GM04504 (cell line): ENCODE measurements at places on chromosomes 3 and 15.

GRCh38 chr3:119677641-119677934 lies 382 bp upstream of the COX17 start:
- DNase-seq = no peak

DNA sequence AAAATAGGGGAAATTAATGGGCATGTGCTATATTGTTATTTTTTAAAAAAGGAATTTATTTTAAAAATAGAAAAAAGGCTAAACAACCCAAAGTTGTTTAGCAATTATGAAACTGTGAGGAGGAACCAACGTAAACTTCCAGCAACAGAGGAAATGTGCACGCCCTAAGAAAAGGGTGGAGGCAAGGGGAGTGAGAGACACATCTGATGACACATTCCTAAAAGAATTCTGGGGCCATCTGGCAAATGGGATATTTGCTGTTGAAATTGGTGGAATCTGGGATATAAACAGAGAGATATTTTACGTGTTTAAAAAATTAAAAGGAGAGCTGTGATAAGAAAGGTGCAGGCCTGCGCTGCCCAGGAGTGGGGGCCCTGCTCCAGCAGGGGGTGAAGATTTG lies 50.8 kb upstream of the MUC13 start:
- peak; percentile 73 for DNase-seq

- DNase-seq = no peak
Observed at GRCh38 chr3:106208967-106209366, 340.2 kb upstream of the CBLB start.

- DNase-seq = no peak
Observed at GRCh38 chr3:54356261-54357045, 234.1 kb downstream of the CACNA2D3 start.

- DNase-seq = no peak
Observed at GRCh38 chr3:129658110-129658843, 51.8 kb upstream of the PLXND1 start.

DNA sequence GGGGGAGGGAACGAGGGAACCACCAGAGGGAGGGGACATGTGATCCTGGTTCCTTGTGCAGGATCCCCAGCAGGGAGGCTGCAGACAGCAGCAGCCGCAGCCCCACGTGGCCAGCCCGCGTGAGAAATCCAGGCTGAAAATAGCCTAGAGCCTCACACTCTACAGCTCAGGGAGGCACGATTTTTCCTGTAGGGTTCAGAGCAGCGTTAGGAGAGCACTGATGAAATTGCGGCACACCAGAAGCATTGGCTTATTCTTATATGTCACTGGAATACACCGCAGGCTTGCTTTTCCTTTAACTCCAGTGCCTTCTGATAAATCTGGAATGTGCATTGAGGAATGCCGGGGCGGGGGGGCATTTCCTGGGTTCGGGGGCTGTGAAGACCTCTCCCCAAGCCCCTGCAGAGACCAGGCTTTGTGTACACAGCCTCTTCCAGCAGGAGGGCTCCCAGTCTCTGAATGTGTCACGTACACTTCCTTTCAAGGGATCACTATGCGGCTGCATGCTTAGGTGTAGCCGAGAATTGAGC lies 193.0 kb downstream of the ATP10A start:
- peak; percentile 52 for DNase-seq

- DNase-seq = no peak
Observed at GRCh38 chr15:59317211-59317610, 55.5 kb downstream of the MYO1E start.

- peak; percentile 8 for DNase-seq
Observed at GRCh38 chr3:22399566-22399965, 648.6 kb upstream of the ZNF385D start.

- DNase-seq = no peak
Observed at GRCh38 chr3:180142472-180142871, 105.7 kb upstream of the PEX5L start.

DNA sequence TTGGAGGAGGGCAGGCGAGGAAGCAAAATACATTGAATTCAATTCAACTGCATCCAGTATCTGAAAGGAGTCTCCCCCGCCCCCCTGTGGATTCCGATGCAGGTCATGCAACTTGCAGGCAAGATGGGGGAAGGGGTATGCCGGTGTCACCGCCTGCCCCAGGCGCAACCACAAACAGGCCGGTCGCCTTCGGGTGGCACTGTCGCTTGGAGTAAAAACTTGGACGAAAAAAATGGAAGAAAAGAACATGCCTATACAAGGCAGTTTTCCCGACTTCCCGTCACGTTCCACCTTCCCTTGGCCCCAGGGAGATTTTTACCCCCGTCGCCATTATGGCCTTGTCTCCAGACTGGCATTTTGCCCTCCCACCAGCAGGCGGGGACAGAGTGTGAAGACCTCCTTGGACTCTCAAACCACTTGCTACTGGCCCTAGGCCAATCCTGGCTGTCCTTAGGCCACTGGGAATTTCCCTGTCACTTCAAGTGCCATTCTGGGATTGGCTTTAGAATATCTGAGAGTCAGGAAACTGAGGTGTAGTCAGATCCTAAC lies 1.6 kb upstream of the NTRK3 start:
- no peak for DNase-seq

- DNase-seq = no peak
Observed at GRCh38 chr3:132790806-132791205, 68.6 kb upstream of the NPHP3 start.

GRCh38 chr3:58464866-58465265 lies 27.0 kb upstream of the KCTD6 start:
- DNase-seq = no peak

DNA sequence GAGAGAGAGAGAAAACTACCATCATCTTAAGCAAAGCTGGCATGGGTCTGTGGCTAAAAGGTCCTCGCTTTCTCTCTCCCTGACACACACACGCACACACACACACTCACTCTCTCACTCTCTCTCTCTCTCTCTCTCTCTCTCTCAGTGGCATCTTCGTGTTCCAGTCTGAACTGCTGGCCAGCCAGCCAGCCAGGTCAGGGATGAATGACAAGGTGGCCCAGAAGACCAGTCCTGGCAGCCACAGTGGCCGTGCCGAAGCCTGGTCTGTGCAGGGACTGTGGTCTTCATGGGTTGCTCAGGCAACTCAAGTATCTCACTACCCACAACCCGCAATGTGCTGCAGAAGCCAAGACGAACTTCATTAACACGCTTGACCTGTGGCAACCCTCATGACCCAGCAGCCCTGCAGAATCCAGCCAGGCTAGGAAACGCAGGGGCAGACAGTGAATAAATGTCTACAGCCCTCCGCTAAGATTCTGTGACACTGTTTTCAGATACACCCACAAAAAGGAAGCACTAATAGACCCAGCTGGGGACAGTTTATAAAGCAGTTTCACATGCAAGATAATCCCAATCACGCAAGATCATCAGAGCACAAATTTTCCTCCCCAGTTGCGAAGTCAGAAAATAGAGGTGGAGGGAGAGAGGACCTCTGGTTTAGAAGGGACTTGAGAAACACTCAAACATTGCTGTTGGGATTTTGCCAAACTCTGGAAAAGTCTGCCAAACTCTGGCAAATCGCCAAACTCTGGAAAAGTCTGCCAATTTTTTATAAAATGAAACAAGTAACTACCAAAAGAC lies 66.4 kb downstream of the XXYLT1 start:
- DNase-seq = peak; percentile 71
